Fibroblast of the aortic adventitia (primary cell): ENCODE measurements at places on chromosomes 6 and 20. TPM values are rescaled to one million over a fixed set of nuclear protein-coding genes. Genes with fewer than 3 reads are reported as not detected.

DNA sequence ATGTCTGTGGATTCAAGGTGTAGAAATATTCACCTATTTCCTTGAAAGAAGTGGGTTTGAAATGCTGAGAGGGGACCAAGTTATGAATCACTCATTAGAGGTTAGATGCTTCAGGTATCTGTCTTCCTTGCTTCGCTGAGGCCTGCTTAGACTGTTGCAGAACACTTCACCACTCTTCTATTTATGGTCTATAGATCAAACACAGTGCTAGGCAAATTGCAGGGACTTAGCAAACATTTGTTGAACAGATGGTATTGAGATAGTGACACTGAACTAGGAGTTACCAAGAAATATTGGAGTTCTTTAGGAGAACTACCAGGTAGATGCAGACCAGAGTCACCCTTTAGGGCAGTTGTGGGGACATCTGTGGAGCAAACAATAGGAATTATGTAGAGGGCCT is 123.8 kb downstream of the RFPL4B start:
- DNase-seq = no peak

GRCh38 chr6:78709021-78709420 is 158.3 kb upstream of the IRAK1BP1 start:
- no peak for DNase-seq

DNA sequence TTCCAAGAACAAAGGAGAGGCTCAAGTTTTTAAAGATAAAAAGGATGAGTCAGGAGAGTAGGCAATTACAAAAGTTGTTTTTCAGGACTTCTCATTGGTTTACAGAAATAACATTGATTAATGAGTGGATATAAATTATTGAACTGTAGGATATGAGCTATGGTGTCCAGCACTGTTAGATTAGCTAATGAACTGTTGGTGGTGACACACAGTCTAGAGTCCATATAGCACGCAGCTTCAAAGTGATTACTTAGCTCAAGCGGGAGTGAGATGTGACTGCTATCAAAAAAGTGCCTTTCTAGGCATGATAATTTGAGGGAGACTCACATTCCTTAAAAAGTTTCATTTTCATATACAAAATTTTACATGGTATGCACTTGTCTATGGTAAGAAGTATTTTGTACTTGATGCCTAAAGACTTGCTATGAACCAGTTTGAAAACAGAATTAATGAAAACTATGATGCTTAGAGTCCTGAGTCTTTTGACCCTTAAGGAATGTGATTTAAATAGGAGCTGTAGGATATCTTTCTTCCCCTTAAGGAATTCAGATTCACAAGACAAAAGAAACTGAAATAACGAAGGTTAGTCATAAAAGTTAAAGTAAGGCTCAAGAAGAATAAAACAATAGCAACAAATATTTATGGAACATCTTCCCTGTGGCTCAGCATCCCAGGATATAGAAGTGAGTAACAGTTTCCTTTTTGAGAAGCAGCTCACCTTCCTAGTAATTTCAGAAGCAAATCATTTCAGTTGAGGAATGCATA is 22.2 kb upstream of the ADIG start:
- DNase-seq = no peak

- no peak for DNase-seq
Observed at GRCh38 chr6:50637267-50637666, 76.1 kb upstream of the TFAP2D start.

GRCh38 chr6:33936886-33937285 is 133.1 kb upstream of the MLN start:
- DNase-seq = no peak

GRCh38 chr20:24102749-24103333 is 114.3 kb upstream of the GGTLC1 start:
- peak; percentile 46 for DNase-seq

Gene EYA2
- 0.57 and 1.6 TPM in 2 replicates for total RNA-seq

- DNase-seq = no peak
Observed at GRCh38 chr6:92647630-92648029, 771.7 kb downstream of the EPHA7 start.

- no peak for DNase-seq
Observed at GRCh38 chr6:149923327-149923986, 536 bp upstream of the RAET1G start.

GRCh38 chr6:89597988-89598387 is 40.6 kb downstream of the LYRM2 start:
- DNase-seq = peak; percentile 66

Gene PRR18
- not detected in 2 replicates for total RNA-seq

GRCh38 chr20:5486377-5487054 is 169.8 kb upstream of the PROKR2 start:
- DNase-seq = no peak

DNA sequence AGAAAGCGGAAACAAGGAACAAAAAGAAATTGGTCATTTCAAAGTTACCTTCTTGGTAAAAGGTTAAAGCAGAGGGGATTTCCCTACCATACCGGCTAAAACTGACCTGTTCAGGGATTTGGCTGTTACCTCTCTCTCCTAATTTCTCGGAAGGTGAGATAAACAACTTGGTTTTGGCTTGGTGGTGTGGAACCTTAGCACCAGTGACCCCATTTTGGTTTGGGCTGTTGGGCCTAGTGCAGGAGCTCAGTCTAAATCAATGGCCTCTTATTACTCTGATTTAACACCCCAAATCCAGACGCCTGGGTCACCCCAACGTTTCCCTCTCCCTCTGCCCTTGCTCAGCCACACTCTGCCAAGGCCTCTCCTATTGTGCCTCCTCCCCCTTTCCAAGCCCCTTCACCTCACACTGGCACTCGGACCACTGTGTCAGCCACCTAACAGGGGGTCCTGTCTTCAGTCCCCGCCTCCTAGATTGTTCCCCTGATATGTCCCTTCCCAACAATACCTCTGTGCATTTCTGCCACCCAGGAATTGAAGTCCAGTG is 8.3 kb downstream of the NCR2 start:
- DNase-seq = no peak

DNA sequence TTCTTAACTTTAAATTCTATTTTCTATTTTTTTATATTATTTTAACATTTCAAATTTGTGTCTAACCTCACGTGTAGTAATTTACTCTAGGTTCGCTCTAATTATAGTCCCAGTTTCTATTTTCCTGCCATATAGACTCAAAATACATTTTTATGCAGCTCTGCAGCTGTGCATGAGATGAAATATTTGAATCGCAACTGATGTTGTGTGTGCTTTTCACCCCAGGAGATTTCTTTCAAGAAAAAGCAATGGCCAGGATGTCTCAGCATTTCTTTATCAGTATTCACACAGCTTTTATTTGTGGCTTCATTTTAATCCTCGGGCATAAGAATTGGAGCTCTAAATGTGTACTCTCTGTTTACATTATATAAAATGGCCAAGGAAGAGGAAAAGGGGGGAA is 157.6 kb downstream of the HDGFL1 start:
- DNase-seq = no peak

- no peak for DNase-seq
Observed at GRCh38 chr6:140940251-140940925, 1192.3 kb upstream of the GJE1 start.

Gene BMP7
- total RNA-seq = not detected in 2 replicates

DNA sequence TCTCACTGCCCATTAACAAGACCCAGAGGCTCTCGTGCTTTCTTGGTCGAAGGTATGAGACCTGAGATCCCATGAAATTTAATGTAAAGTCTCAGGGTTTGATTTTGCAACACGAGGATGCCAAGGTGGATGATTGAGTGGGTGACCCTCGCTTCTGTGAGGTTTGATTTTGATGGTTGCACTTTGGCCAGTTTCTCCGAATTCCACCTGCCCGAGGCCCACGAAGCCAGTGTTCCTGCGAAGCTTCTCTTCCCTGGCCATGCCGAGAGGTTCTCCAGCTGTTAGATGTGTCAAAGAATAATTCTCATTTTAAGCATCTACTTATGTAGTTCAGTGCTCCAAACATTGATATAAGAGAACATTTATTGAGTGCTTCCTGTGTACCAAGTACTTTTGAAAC is at the start of gene KIF25:
TSS of gene KIF25 (plus strand) at position 30 of the 400 bp plus-strand sequence. CDS start 31,915 bp downstream, outside the sequence.
- no peak for DNase-seq

Gene CCM2L
- total RNA-seq = not detected in 2 replicates

DNA sequence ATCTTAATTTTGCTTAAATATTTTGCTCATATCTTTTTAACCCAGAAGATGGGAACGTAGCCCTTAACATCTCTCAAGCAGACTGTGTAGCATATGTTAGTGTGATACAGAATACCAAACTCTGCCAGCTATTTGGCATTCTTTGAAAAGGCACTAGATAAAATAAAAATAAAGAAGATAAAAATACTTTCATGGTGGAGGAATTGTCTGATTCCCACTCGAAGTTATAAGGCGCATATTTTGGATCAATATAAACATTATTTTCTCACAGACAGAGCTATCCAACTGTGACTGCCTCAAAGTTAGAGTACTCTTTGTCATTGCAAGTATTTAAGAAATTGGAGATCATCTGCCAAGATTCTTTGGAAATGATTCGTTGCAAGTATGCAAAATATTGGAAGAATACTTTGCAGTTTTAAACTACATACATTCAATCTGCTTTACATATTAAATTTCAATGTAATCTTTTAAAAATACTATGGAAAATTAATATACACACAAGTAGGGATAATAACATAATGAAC is 10.8 kb upstream of the EEF1E1 start:
- DNase-seq = peak; percentile 49

Gene GLYATL3
- total RNA-seq = not detected in 2 replicates

DNA sequence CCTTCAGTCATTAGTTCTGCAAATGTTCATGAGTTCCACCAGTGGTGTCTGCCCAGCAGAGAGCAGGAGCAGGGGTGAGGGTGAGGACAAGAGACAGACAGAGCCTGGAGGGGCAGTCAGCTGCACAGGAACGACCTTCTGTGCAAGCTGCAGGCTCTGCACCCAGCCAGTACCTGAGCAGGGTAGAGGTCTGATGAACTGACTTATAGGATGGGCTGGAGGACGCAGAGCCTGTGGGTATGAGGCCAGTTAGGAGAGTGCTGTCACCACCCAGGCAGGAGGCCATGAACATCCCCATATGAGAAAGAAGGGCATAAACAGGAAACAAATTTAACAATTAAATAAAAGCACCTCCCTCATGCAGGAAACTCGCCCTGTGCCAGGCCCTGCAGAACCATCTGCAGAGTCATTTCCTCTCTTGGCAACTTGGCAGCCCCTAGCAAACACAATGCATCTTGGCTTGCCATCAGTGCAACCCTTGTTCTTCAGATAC is 17.9 kb downstream of the C6orf15 start:
- DNase-seq = peak; percentile 30

DNA sequence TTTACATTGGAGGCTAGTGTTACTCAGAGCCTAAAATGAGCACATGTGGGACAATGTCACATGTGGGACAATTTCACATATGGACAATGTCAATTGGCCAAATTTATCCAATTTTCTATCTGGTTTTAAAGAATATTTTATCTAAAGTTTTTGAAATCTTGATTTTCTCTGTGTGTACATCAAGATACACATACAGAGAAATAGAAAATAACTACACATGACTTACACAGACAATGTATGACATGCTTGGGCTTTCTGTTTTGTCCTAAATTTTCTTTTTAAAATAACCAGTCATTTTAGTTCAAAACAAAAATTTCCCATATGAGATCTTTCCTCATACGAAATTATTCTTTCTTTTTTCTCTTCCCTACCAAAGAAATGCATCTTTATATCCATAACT is 24.6 kb downstream of the GGTLC1 start:
- no peak for DNase-seq

DNA sequence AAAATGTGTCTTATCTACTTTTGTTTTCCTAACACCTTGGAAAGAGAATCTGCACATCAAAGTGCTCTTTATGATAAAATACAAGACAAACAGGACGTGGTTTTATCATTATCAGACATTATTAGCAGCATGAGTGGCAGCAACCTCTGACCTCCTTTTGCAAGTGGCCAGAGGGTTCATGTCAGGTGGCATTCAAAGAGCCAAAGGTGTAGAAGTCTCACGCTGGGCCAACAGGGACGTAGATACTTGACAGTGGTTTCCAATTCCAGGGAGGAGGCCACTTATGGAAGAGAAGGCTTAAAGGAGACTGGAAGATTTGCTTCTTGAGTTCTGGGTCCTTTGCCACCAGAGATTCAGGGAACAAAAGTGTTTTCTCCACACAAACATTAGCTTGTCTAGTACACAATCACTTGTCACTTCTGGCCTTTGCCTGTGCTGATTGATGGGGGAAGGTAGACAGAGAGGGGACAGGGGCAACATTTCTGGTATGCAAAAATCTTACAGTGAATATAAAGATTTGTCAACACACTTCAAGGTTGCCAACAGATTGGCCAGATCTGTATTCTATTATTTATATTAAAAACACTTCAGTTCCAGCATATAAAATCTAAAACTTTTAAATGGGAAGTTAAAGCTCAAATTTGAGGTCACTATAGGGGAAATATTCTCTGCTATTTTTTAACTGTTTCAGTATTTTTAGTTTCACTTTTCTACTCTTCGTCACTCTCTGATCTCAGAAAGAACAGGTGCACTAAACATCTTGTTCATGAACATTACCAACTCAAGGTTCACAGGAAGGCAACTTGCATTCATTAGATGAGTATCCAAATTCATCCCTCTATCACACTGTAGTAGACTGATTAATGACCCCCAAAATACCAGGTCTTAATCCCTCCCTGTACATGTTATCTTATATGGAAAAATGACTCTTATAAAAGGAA is 52.1 kb upstream of the FBXO30 start:
- DNase-seq = no peak

DNA sequence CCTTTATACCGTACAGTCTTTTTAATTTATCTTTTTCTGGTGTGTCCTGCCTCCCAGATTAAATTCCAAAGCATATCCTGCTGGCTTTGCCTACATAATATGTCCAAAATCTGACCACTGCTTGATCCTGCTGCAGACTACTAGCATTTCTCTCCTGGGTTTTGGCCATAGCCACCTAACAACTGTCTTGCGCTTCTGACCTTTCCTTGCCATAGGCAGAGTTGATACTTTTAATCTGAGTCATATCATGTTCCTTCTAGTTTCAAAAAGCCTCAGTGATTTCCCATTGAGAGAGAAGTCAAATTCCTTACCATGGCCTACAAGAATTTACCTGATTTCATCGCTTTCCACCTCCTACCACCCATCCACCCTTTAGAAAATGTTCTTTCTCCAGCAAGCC is 104.8 kb downstream of the BCKDHB start:
- peak; percentile 13 for DNase-seq

Gene FERMT1
- 2.9 and 8.8 TPM in 2 replicates for total RNA-seq

DNA sequence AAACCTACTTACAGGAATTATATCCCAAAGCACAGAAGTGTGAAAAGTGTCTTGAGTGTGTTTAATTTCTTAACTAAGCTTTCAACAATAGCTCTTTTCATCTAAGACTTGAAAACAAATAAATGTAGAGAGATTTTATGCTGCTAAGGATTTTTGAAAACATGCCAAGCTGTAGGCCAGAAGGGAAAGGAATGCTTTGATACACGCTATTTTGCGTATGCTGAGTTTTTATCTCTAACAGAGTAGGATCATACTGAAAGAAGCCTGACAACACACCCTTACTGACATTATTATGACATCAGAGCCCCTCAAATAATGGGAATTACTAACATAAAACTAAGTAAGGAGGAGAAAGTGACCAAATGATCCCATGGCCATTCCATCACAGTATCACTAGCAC is 265.5 kb downstream of the KHDC1L start:
- peak; percentile 70 for DNase-seq

- DNase-seq = no peak
Observed at GRCh38 chr20:21234806-21235483, 68.2 kb upstream of the XRN2 start.
